ENCODE measurements at places on chromosomes 5 and 9.

DNA sequence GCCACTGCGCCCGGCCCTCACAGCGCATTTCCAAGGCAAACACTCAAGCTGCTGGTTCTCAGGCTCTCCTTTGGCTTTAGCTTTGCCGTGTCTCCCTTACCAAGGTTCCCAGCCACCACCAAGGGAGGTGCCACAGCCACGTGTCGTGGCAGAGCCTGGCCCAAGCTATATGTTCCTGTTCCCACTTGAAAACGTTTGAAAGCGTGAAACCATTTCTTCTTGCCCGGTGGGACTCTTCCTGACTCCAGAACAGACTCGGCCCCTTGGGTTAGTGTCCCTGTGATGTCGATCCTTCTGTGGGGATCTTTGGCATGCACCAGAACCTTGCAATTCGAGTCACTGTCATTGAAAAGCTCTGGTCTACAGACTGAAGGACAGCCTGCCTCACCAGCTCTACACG lies 147.9 kb downstream of the HSD17B3 start:
- DNase-seq: no peak

DNA sequence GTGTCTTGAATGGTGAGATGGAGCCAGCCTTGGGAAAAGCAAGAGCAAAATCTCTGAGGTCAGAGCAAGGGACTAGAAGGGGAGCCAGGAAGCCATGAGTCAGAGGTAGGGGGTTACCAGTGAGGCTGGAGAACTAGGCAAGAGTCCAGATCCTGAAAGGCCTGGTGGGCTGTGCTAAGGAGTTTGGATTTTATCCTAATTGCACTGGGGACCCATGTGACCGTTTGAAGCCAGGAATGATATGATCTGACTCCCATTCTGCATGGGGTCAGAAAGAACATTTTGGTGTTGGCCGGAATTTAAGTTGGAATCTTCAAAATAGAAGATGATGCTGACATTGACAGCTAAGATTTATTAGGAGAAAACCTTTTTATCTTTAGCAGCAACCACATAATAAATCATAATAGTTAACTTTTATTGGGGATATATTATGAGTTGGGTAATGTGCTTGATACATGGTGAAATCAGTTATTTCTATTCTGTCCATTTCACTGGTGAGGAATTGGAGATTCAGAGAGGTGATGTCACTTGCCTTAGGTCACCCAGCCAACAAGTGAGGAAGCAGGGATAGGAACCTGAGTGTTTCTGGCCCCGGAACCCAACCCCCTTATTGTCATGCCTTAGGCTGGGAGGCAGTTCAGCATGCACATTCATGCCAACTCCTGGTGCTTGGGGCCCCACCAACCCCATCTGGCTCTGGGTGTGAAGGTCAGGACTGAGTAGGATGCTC lies 61.5 kb upstream of the RARS1 start:
- DNase-seq: no peak

GRCh38 chr9:129752900-129753729 lies at the start of gene PTGES:
Gene PTGES, minus strand, starts transcription at chr9:129753042. Its CDS starts 30 bp downstream, at chr9:129753012.
- peak; percentile 86 for DNase-seq

- no peak for DNase-seq
Observed at GRCh38 chr5:75509546-75509945, 1.9 kb downstream of the CERT1 start.

DNA sequence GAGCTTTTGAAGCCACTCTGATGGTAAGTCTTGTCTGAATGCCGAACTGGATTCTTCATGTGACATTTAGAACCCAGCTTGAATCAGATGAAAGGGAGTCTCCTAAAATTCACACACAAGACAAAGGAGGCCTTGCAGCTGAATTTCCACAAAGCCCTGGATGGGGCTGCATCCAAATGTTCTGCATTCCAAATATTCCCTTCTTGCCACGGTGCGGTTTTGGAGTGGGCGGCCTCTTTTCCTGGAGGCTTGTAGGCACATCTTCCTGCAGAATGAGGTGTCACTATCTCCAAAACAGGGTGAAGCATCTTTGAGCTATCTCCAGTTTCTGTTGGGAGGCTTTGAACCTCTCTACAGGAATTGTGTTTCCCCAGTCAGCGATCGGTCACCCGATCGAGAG lies 342.7 kb downstream of the ARHGEF28 start:
- DNase-seq: no peak

DNA sequence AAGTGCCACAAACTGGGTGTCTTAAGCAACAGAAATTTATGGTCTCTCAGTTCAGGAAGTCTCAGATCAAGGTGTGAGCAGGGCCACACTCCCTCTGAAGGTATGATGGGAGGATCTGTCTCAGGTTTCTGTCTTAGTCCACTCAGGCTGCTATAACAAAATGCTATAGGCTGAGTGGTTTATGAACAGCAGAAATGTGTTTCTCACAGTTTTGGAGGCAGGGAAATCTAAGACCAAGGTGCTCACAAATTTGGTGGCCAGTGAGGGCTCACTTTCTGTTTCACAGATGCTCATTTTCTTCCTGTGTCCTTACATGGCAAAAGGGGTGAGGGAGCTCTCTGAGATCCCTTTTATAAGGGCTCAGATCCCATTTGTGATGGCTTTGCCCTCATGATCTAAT lies 281.4 kb downstream of the CWC27 start:
- DNase-seq: no peak

DNA sequence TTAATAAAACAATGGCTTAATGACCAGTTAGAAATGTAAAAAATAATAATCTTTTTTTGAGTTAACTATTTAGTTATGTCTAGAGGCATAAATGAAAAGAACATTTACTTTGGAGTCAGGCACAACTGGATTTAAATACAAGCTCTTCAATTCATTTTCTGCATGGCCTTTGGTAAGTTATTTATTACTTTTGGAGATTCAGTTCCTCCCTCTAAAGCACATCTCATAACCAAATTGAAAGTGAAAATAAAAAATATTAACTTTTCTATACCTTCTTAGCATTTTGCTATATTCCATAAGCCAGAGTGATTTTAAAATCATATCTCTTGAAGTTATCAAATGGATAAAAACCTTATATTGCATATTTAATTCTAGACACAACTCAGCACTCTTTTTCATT lies 434.9 kb upstream of the SMARCA2 start:
- no peak for DNase-seq

DNA sequence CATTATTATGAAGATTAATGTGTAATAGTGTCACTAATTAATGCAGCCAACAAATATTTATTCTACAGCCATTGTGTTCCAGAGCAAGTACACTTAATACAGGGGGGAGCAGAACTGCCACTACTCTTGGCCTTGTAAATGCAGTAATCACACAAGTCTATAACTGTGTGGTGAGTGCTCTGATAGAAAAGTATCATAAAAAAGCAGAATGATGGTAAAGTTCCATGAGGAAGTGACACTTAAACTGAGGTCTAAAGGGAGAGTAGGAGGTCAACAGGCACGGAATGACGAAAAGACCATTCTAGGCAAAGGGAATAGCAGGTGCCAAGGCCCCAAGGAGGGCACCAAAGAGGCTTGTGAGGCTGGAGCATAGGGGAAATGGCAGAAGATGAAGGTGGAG lies 142.9 kb downstream of the OSTF1 start:
- DNase-seq: no peak

- DNase-seq: no peak
Observed at GRCh38 chr5:148343046-148343407, 7.7 kb downstream of the SPINK9 start.

GRCh38 chr5:981456-981855 lies 27.1 kb upstream of the NKD2 start:
- peak; percentile 49 for DNase-seq

DNA sequence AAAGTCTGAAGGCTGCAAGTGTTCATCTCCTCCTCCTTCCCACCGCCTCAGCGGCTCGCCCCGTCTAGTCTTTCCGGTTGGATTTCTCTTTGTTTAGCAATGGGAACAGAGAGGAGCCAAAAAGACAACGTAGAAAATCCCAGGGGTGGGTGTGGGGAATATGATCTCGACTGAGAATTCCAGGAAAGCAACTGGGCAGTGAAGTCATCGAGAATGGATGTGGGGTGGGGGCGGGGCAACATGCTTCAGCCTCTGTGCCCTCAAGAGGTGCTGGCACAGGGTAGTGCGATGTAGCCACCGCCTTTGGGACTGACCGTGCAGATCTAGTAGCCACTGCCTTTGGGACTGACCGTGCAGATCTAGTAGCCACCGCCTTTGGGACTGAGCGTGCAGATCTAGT lies 12.9 kb downstream of the MSX2 start:
- DNase-seq: no peak

DNA sequence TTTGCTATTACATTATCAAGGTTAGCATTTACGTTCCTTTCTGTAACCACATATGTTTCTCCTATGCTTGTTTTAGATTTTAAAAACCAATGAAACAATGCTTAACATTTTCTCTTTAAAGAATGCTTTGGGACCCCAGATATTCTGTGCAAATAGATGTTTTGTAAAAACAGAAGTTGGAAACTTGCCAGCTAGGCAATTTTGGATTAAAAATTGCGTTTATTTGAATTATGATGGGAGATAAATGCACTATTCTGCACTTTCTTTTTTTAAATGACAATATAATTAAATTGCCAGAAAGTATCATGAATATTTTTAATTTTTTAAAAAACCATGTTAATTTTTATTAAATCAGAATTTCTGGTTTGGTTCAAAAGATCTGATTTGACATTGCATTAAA lies 81.6 kb downstream of the MACIR start:
- no peak for DNase-seq

DNA sequence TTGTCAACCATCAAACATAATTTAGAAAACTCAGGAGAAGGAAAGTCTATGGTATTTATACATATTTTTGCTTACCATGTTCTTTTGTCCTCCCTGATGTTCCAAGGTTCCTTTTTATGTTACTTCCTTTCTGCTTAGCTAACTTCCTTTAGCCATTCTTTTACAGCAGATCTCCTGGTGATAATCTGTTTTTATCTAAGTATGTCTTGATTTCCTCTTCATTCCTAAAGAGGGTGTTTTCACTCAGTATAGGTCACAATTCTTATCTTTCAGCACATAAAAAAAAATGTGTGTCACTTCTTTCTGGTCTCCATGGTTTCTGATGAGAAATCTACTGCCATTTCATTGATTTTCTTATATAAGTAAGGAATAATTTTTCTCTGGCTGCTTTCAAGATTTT lies 384.4 kb upstream of the PDE4D start:
- no peak for DNase-seq

DNA sequence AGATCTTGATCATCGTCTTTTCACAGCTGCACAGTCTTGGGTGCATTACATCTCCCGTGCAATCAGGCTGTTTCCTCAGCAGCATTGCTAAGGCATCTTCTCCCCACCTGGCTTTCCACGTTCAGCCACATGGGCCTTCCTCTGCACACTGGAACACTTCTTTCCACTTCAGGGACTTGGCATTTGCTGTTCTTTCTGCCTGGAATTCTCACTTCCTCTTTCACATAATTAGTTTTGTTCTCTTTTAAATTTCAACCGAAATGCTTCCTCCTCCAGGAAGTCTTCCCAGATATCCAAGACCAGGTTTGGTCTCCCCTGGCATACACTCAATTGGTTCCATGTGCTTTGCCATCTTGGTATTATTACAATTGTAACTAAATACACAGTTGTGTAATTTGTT lies 43.8 kb downstream of the WHRN start:
- no peak for DNase-seq

- DNase-seq: no peak
Observed at GRCh38 chr5:119418606-119419100, 33.6 kb upstream of the HSD17B4 start.

DNA sequence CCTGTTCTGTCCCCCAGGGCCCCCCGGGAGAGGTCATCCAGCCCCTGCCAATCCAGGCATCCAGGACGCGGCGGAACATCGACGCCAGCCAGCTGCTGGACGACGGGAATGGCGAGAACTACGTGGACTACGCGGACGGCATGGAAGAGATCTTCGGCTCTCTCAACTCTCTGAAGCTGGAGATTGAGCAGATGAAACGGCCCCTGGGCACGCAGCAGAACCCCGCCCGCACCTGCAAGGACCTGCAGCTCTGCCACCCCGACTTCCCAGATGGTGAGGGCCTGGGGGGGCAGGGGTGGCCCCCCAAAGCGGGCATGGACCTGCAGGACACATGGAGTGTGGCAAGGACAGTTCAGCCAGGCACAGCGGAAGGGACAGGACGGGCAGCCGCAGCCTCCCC lies 56.0 kb upstream of the FCN2 start:
- no peak for DNase-seq

DNA sequence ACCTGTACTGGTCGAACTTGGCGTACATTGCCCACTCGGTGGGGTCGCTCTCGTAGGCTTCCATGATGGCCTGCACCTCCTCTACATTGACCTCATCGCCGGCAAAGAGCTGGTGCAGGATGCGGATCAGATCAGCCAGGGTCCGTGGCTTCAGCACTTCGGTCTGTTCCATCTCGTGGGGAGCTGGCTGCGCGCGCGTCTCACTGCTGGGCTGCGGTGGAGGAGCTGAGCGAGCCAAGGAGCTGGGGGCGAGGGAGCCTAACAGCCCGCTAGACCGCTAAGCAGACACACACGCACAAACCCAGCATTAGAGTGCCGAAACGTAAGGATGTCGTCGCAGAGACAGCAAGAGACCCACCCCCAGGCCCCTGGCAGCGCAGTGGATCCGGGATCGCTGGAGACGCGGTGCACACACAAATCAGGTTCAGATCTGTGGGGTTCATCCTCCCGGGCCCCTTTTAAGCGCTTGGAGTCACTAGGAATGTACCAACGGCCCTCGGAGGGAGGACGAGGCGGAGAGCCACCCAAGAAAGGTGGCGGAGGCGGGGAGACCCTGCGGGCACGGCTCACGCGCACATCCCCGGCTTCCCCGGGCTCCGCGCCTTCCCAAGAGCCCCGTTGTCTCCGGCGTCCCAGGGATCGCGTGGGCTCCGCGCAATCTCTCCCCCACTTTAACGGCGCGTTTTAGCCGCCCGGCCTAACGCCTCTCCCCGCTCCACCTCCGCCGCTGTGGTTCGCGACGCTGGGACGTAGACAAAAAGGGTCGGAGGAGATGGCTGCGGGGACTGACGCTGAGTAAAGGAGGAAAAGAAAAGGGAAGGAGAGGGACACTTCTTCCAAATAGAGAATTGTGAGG lies at the start of gene CDO1:
Gene CDO1, minus strand, starts transcription at position 434 of the 856 bp plus-strand sequence. Its CDS starts 262 bp downstream, at position 172.
- DNase-seq: peak; percentile 90

DNA sequence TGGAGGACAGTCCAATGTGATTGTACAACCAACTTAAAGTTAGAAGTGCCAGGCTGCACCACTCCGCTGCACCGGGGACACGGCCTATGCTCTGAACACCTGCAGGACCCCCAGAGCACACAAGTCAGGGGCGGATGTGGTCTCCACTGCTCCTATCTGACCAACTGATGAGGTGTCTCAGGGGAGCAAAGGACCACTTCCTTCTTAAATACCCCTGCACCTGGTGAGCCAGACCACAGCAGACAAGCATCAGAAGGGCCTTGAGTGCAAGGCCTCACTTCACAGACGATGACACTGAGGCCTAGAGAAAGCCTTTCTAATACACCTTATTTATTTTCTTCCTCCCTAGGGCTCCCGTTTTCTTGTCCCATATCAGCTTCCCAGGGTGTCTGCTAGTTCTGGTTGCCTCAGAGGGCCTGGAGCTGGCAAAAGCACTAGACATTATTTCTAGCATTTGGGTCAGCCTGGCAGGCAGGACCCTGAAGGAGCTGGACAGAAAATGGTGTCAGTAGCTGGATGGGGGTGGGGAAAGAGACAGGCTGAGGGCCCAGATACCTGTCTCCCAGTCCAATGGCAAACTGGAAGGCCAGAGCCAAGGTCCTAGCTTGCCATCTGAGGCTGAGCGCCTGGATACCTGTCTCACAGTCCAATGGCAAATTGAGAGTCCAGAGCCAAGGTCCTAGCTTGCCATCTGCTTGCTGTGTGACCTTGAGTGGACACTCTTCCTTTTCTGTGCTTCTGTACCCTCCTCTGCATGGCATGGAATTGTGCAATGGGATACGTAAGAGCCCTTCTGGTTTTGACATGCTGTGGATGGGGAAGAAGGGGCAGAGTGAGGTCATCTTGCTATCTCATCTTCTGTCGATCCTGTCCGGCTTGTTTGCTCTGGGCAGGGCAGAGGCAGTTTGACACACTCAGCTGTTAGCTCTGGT lies 9.0 kb downstream of the CCDC69 start:
- no peak for DNase-seq

Measured in right forelimb (tissue), 1 donor.